Activated naive CD4-positive, alpha-beta T cell treated with anti-CD3 and anti-CD28 coated beads, Interleukin-2, amount 10 ng/mL, durations not matched to agents 7 days and 5 days (primary cell): ENCODE measurements at places on chromosomes 2 and 18.
A peak's percentile ranks its signal among the peaks of the same experiment; 100 is the strongest.

DNA sequence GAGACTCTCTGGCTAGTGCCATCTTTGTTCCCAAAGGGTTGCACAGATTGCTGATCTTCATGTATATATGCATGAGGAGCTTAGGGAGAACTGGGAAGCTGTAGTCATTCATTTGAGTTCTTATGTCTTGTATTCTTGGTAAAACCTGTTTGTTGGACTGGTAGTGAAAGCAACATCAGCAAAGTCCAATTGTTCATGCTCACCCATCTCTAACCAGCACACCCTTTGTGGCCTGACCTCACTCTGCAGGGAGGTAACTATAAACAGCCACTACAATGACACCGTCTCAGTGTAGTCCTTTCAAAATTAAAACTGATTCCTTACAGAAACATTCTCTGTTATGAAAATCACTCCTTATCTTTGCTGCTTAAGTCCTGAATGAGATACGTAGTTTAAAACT is 13.9 kb upstream of the LMAN1 start:
- H3K27ac ChIP-seq = no peak overlapping the region
- no peak overlapping the region for H3K4me3 ChIP-seq
- peaks cover 11% of the 10 kb centered on the region for H3K27me3 ChIP-seq
- DNase-seq = no peak
- peaks cover 6% of the 10 kb centered on the region for H3K4me1 ChIP-seq
- no peaks in the 10 kb centered on the region for H3K36me3 ChIP-seq

- peaks cover 8% of the 10 kb centered on the region for H3K27me3 ChIP-seq
- H3K4me3 ChIP-seq = no peak overlapping the region
- no peak overlapping the region for H3K27ac ChIP-seq
- no peaks in the 10 kb centered on the region for H3K4me1 ChIP-seq
These were observed 198.2 kb downstream of the MYO1B start for GRCh38 chr2:191443446-191443845.

DNA sequence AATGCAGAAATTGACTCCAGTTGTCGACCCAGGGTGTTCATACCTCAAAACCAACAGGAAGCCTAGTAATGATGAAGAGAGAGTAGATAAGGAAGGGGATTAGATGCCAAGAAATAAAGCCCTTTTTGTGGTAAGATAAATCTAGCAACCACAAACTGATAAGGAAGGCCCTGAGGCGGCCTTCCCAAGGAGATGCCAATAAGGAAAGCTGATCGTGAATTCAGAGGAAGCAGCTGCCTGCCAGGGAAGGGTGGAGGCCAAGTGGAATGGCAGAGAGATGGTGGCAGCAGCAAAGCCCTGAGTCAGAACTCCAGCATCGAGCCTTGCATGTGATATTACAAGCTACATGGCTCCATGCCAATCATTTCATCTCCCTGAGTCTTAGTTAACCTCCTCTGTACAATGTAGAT is 126.3 kb downstream of the IRS1 start:
- no peaks in the 10 kb centered on the region for H3K36me3 ChIP-seq
- peaks cover 5% of the 10 kb centered on the region for H3K4me1 ChIP-seq
- no peak overlapping the region for H3K4me3 ChIP-seq
- H3K27ac ChIP-seq = peak overlapping the region; percentile 20
- DNase-seq = no peak

GRCh38 chr2:141534666-141535362 is 596.0 kb downstream of the LRP1B start:
- DNase-seq = no peak
- H3K27me3 ChIP-seq = no peaks in the 10 kb centered on the region
- H3K4me3 ChIP-seq = no peak overlapping the region
- no peak overlapping the region for H3K27ac ChIP-seq
- no peaks in the 10 kb centered on the region for H3K4me1 ChIP-seq
- H3K36me3 ChIP-seq = no peaks in the 10 kb centered on the region

DNA sequence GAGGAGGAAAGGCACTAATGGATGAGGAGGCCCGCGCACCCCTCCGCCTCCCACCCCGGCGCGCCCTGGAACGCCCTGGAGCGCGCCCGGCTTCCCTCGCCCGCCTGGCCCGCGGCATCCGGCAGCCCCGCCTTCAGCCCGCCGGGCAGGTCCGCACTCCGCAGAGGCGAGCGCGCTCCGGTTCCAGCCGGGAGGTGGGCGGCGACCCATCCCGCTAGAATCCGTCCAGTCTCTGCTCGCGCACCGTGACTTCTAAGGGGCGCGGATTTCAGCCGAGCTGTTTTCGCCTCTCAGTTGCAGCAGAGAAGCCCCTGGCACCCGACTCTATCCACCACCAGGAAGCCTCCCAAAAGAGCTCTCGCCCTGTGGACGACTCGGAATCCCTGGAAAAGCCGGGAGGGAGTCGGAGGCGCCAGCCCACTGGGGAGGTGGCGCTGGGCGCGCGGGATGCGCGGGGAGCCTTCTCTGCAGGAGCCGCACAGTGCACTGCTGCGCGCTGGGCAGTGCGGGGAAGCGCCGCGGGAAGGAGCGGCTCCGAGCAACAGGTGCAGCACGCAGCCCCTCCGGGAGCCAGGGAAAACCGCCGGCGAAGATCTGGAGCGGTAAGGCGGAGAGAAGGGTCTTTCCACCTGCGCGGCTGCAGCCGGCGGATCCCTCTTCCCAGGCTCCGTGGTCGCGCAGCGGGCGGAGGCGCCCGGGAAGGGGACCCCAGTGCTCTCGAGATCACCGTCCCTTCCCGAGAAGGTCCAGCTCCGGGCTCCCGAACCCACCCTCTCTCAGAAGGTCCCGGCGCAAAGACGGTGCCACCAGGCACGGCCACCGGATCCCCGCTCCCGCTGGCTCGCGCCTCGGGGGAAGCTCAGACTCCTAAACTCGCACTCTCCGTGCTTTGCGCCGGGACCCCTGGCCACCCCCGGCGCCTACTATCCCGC is at the start of gene GALR1:
Gene GALR1 (plus strand): TSS at position 280 of the 932 bp plus-strand sequence. CDS start 701 bp downstream, outside the sequence.
- H3K4me1 ChIP-seq = peaks cover 12% of the 10 kb centered on the region
- H3K27me3 ChIP-seq = peaks cover 79% of the 10 kb centered on the region
- peaks cover 1% of the 10 kb centered on the region for H3K36me3 ChIP-seq
